ENCODE measurements at places on chromosomes 12 and 14. TPM values are rescaled to one million over a fixed set of nuclear protein-coding genes. Genes with fewer than 3 reads are reported as not detected.

DNA sequence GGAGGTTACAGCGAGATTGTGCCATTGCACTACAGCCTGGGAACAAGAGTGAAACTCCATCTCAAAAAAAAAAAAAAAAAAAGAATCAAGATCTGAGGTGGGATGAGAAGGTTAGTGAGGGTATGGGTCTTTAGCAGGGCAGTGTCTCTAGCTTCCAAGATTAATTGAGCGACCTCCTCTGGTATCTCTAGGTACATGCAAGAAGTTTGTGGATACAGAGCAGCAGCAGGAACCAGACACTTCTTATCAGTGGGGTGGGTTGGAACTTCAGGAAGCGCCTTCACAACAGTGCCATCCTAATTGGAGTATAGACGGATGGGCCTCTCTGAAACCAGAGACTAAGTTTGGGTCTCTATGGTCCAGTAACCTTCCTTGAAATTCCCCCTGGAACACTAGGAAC lies 51.9 kb upstream of the CISTR start:
- DNase-seq: no peak

The RPS6KL1 gene
- polyA plus RNA-seq: 1.4 TPM

- no peak for DNase-seq
These were observed 22.5 kb downstream of the SLC38A6 start for GRCh38 chr14:61003571-61003970.

- no peak for DNase-seq
These were observed 9.3 kb upstream of the ESPL1 start for GRCh38 chr12:53258541-53259539.

GRCh38 chr12:9669534-9669933 lies at the start of gene CLEC2D:
CLEC2D (plus strand) TSS chr12:9669713; CDS start chr12:9669735, 22 bp downstream.
- DNase-seq: no peak

DNA sequence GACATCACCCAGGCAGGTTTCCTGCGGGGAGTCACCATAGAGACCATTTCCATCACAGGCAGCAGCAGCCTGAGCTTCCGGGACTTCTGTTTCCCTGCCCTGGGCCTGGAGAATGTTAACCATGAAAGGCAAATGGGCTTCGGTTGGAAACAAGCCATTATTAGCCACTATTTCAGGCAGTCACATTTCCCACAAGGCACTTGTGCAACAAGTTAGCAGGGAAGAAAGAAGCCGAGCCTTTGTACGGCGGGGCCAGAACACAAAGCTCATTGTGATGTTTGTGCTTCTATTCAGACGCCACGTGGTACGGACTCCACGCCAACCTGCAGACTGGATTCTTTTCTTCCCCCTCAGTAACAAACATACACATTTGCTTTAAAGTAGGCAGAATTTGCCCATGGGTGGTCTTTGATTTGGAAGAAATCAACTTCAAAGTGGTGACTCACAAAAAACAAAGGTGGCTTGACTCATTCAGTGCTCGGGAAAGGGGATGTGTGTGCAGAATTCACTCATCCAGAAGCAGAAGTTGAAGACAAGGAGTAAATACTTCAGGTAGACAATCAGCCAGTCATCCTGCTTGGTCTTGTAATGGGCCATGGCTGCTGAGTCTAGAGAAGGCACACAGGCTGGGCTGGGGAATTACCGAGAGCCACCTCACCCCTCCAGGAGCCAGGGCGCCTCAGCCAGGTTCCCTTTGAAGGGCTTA lies 154.2 kb upstream of the PRMT8 start:
- no peak for DNase-seq

The MYO1A gene
- polyA plus RNA-seq: 0.02 TPM

GRCh38 chr12:83092129-83092528 lies 405.4 kb downstream of the TMTC2 start:
- no peak for DNase-seq

DNA sequence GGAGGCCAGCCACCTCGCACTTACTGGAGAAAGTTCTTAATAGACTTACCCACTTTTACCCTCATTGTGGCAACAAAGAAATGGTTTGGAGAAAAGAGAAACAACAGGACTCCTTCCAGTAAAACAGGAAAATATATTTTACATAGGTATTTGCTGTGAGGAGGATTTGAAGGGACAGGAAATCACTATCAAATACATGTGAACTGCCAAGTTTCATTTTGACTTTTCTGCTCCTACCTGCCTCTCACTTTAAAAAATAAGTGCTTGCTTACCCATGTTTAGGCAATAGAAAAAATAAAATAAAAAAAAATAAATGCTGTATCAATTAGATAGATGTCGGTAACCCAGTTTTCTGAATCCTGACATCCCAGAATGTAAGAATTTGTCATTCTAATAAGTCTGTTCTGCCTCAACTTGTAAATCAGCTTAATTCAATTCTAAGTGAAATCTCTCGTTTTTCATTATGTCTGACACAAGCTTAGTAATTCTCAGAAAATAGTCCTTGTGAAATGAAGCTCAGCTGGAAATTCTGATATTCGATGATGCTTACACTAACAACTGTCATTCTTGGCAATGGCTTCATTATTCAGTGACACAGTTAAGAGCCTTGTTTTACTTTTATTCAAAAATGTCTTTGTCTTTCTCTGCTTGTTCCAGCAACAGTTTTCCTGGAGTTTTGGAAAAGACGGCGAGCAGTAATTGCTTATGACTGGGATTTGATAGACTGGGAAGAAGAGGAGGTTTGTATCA lies 131.3 kb downstream of the SLC5A8 start:
- DNase-seq: no peak

The OR6C4 gene
- not detected for polyA plus RNA-seq

DNA sequence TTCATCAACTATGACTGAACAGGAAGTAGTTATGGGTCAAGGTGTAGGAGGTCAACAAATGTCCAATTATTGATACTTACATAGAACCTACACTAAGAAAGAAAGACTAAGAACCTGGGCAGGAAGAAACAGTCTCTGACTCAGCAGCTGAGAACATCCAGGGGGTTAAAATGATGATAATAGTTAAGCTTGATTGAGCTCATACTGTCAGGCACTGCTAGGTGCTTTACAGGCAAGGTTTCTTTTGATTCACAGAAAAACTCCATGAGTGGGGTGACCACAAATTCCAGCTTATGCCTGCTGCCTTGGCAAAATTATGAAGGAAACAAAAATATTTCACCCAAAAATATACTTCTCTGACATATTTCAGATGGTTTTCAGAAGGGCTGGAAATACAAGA lies 75.0 kb downstream of the ACADS start:
- DNase-seq: no peak

DNA sequence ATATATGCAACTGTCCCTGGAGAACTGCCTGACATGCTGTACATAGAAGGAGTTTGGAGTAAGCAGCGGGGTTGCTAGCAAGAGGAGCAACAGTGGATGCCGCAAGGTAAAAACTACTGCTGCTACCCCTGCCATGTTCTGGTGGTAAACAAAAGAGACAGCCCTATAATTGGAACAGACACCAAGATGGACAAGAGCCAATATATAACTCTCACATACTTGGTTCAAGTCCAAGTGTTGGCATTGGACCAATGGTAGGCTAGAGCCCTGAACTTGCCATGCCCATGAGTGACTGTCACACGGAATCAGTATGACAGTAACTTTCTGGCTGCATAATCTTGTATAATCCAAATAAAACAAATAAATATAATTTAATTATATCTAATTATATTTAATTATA lies 13.7 kb downstream of the ATXN7L3B start:
- DNase-seq: no peak

The TAS2R50 gene
- not detected for polyA plus RNA-seq

DNA sequence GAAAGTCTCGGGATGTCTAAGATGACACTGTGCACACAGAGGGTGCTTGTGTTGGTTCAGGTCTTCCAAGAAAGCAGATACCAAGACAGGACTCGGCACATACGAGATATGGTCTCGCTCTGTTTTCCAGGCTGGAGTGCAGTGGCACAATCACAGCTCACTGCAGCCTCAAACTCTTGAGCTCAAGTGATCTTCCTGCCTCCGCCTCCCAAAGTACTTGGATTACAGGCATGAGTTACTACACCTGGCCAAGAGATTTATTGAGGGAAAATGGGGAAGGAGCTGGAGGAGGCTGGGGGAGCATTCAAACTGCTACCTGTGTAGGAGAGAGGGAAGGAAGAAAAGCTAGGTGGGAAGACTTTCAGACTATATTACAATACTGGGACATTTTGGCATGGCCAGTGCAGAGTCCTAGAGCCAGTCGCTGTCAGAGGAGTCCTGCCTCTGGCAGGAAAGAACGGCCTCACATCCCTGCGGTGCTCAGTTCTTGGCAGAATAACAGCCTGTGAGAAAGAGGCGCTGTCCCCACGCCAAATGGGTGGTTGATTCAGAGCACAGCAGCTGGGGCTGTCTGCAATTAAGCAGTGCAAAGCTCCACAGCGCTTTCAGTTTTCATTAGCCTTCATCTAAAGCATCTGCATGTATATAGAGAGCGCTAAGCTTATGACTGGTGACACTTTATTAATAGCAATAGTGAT lies 18.3 kb downstream of the SLC17A8 start:
- DNase-seq: no peak

- no peak for DNase-seq
These were observed 258.5 kb downstream of the NOVA1 start for GRCh38 chr14:26339381-26339780.

- DNase-seq: no peak
These were observed 64.2 kb downstream of the ERH start for GRCh38 chr14:69333791-69334337.

The TMEM116 gene
- polyA plus RNA-seq: 21.3 TPM

- no peak for DNase-seq
These were observed 93.3 kb downstream of the NINJ2 start for GRCh38 chr12:569803-570434.

The LGMN gene
- 116 TPM for polyA plus RNA-seq

The PTCSC3 gene
- polyA plus RNA-seq: not detected
